ENCODE measurements at places on chromosomes 16 and 17.

- no peak for DNase-seq
Observed at GRCh38 chr16:3553138-3553923, 23.9 kb downstream of the NLRC3 start.

DNA sequence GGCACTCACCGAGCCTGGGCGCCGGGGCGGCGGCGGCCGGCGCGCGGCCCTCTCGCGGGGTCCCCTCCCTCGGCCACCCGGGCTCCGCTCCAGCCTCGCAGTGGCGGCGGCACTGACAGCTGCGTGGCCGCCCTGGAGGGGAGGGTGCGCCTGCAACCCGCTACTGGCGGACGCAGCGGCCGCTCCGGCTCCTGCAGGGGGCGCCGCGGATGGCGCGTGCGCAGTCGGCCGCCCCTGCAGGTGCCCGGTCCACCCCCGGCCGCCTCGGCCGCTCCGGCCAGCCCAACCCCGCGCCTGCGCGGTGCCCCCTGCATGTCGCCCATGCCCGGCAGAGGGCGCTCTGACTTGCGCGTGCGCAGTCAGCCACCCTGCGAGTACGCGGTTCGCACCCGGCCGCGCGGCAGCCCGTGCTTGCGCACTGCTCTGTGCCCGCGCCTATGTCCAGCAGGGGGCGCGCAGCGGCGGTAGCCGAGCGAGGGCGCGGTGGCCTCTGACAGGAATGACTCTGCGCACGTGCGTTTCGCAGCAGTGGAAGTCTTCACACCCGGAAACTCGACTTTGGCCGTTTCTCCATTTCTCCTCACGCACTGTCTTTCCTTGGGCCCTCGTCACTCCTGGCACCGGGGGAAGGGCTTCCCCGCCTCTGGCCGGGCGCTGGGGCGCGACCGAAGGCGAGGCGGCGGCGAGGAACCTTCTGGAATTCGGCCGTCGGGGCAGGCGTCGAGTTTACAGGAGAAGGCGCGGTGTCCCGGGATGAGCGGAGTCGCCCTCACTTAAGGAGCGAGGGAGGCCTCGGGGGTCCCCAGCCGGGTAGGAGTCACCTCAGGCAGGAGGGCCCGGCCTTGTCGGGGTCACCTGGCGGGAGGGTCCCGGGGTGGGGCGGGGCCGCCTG, at the start of gene ABCA3:
Gene ABCA3 (minus strand): TSS at position 165 of the 892 bp plus-strand sequence. CDS start 14,262 bp downstream, outside the sequence.
- peak; percentile 93 for DNase-seq

- DNase-seq: no peak
Observed at GRCh38 chr17:22694362-22695227, 1002.3 kb downstream of the KCNJ18 start.

GRCh38 chr17:63425483-63425882, 20.6 kb downstream of the CYB561 start:
- peak; percentile 63 for DNase-seq

- no peak for DNase-seq
Observed at GRCh38 chr16:15741207-15741871, 91.3 kb downstream of the NDE1 start.

GRCh38 chr16:57132470-57132869, 40.1 kb downstream of the CPNE2 start:
- DNase-seq: no peak

GRCh38 chr16:57514371-57514770, 22.0 kb downstream of the CCDC102A start:
- no peak for DNase-seq

DNA sequence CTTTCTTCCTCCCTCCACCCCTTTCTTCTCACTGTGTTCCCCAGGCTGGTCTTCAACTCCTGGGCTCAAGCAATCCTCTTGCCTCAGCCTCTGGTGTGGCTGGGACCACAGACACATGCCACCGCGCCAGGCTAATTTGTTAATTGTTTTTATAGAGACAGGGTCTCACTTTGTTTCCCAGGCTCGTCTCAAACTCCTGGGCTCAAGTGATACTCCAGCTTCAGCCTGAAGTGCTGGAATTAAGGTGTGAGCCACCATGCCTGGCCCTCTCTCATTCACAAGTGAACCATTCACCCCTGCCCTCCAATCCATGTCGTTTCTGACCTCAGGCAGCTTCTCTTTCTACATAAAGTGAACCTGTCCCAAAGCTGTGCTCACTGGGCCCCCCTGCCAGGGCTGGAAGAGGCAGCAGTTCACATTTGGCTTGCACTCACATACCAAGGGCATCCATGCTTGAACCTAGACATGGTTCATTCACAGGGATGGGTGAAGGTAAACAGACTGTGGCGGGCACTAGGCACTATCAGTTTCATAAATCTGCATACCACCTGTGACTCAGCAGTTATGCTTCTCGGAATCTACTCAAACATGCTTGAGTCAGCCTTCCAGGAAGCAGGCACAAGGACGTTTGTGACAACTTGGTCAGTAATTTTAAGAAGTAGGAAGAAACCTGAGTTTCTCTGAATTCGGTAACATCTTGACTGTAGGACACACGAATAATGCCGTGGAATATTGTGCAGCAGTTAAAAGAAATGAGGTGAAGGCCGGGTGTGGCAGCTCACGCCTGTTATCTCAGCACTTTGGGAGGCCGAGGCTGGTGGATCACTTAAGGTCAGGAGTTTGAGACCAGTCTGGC, 6.0 kb upstream of the RNF213 start:
- no peak for DNase-seq

GRCh38 chr16:76287466-76287865, 10.3 kb downstream of the CNTNAP4 start:
- no peak for DNase-seq

DNA sequence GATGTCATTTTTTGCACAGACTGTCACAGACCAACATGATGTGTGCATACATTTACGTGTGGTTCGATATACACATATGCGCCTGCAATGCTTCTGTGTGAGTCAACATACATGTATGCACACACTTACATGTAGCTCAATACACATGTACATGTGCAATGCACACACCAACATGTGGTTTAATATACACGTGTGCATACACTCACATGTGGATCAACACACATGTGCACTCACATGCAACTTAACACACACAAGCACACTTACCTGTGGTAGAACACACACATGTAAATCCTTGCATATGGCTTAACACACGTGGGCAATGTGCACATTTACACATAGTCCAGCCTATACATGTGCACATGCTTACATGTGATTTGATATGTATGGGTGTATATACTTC, 97.5 kb downstream of the CYLD start:
- no peak for DNase-seq

- no peak for DNase-seq
Observed at GRCh38 chr17:19290066-19290705, 53.0 kb downstream of the EPN2 start.

DNA sequence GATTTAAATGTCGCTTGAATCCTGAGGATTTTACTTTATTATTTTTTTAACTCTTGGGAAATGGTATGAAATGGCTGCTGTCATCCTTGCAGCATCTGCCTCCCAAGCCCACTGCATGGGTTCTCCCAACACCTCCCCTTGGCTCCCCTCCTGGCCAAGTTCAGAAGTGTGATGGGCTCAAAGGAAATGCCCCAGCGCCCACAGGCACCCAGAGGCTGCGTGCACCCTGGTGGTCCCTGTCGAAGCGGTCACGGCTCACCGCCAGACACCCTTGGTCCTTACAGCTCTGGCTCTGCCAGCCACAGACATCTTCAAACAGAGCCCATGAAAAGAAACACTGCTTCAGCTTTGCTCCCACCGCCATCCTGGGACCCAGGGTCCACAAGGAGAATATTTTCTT, 334.7 kb downstream of the SOX9 start:
- no peak for DNase-seq

DNA sequence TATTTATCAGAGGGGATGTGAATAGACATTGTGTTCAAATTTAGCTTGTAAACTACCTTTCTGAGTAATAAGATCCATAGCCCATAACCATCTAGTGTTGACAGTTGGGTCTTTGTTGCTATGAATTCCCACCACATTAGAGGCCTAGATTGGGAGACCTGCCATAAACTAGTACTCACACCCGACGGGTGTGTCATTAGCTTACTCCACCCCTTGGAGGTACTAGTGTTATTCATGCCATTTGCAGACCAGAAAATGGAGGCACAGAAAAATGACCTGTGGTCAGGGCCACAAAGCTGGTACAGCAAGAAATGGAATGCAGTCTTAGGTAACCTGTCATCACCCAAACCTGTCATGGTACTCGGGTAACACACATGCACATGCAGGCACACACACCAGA, 41.3 kb upstream of the BCAR1 start:
- no peak for DNase-seq

DNA sequence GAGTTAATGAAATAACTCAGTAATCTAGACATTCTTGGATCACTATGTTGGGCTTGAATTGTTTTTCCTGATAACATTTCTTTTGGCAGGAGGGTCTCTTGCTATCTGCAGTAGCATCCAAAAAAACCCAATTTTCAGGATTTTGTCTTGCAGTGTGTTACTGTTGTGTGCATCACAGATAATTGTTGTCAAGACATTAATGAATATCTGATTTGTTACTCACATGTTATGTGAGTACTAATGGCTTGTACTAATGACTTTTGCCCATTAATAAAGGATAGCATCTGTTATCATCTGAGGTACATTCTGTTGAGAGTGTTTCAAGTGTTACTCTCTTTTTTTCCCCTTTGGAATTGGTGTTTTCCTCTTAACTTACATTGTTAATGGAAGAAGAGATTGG, 10.0 kb downstream of the PRKAR1A start:
- DNase-seq: no peak

- DNase-seq: peak; percentile 52
Observed at GRCh38 chr17:37490022-37490587, 414 bp downstream of the DUSP14 start.

DNA sequence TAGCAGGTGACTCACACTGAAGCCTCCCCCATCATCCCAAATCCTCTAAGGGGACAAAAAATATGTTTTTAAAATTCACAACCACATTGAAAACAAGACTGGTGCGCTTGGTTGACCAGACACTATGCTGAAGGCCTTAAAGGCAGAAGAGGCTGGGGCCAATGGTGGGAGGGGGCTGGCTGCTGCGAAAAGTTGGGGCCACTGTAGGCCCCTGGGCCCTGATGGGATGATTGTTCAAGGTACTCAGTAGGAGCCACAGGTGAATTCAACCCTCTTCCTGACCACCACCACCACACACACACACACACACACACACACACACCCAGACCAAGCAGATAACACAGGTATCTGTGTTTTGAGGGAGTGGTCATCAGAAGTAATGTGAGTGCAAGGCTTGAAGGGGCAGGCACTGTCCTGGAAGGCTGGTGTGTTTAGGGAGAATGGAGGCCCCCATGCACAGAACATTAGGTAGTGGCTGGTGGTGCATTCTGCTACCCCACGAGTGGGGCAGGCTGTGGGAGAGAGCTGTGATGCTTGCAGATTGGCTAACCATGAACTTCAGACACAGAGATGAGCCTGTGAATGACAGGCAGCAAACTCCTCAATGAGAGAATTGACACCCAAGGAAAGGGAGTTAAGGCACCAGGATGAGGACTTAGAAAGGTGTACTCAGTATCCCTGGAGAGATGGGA, 55.0 kb downstream of the NT5M start:
- DNase-seq: no peak

DNA sequence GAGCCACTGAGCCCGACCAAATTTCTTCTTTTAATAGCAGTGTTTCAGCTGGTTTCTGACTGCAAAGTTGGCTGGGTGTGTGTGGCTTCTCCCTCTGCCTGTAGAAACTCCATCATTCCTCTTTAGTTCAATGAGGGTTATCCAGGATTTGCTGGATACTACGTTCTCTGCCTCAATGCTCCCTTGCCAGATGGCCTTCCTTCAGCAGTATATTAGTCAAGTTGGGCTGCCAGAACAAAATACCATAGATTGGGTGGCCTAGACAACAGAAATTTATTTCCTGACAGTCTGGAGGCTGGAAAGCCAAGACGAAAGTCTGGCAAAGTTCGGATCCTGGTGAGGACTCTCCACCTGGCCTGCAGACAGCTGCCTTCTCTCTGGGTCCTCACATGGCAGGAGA, 103.7 kb downstream of the NOG start:
- no peak for DNase-seq

DNA sequence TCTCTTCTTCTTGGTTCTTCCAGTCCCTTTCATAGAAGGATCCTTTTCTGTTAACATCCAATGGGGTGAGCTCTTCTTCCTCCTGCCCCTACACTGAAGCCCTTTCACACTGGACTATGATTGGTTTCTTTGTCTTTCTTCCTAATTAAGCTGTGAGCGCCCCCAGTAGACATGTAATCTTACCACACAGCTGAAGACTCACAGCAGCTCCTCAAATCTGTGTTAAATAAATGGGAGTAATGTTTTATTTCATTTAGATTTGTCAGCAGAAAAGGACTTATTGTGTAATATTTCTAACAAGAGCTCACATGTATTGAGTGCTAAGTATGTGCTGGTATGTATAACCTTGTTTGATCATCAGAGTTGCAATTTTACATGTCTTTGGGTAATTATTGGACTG, 55.7 kb downstream of the TOX3 start:
- no peak for DNase-seq

DNA sequence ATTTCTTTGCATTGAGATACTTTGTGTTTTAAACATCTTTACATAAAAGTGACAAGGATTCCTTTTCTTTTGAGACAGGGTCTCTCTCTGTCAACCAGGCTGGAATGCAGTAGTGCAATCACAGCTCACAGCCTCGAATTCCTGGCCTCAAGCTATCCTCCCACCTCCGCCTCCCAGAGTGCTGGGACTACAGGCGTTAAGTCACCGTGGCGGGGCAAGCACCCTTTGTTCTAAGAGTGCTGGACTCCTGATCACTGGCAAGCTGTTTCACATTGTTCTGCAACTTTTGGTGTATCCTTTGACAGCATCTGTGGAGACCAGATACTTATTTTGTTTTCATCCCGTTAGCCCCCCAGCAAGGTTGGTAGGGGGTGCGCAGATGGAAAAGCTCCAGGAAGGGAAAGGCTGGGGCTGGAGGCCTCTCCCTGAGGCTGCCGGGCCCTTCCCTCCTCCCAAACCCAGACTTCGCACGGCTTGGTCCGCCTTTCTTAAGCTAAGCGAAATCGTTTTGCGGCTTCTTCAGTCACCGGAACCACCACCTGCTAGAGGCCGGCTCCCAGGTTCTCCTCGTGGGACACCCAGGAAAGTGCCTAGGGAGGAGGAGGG, 1.1 kb downstream of the ST6GALNAC2 start:
- DNase-seq: no peak

- no peak for DNase-seq
Observed at GRCh38 chr16:88389191-88389590, 6.4 kb downstream of the ZNF469 start.

DNA sequence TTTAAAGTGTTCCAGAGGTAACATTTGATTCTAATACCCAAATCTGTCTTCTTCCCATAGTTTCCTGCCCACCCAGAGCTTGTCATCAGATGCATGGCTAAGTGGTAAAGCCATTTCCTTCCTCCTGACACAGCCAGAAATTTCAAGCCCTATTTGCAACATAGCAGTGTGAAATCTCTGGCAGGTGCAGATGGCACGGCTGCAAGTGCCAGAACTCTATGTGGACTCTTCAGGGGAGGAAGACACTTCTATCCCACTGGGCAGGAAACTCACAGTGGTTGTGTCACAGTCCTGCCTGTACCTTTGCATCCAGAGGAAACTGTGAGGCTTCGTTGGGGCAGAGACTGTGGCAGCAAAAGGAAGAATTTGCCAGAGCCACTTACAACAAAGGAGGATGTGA, 13.2 kb downstream of the DYNLRB2 start:
- no peak for DNase-seq

GRCh38 chr16:11312718-11313492, 31.8 kb upstream of the PRM1 start:
- DNase-seq: no peak

GRCh38 chr16:89922477-89922883, 662 bp upstream of the TUBB3 start:
- DNase-seq: no peak

Measured in GM12891 (cell line).